ENCODE measurements at places on chromosomes 7 and 10.
A peak's percentile ranks its signal among the peaks of the same experiment; 100 is the strongest.

GRCh38 chr10:100370714-100371481, 23.9 kb downstream of the SCD start:
- peak; percentile 40 for DNase-seq

DNA sequence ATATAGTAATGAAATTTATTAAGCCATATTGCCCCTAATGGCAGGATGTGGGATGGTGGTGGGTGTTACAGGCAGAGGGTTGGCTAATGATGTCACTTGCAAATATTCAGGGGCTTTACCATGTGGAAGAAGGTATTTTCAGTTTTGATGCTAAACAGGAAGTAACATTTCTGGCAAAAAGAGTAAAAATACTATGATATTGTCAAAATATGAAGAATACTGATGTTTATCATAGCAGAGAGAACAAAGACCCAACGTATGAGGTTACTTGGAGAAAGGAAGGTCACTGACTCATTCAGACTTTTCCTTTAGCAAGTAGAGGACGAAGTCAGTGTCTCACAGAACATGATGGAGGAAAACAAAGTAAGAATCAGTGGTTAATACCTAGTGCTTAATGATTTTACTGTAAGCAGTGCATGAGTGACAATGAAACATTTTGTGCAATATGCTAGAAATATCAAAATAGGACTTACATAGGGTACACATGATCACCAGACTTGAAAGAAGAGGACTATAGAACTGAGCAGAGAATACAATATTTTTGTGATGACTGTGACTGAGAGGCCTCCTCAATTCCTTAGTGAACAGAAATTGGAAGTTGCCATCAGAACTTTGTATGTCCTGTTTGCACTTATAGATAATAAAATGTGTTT, 89.7 kb upstream of the STEAP4 start:
- DNase-seq: no peak

- no peak for DNase-seq
These were observed 195.3 kb downstream of the BMPER start for GRCh38 chr7:34100661-34101060.

DNA sequence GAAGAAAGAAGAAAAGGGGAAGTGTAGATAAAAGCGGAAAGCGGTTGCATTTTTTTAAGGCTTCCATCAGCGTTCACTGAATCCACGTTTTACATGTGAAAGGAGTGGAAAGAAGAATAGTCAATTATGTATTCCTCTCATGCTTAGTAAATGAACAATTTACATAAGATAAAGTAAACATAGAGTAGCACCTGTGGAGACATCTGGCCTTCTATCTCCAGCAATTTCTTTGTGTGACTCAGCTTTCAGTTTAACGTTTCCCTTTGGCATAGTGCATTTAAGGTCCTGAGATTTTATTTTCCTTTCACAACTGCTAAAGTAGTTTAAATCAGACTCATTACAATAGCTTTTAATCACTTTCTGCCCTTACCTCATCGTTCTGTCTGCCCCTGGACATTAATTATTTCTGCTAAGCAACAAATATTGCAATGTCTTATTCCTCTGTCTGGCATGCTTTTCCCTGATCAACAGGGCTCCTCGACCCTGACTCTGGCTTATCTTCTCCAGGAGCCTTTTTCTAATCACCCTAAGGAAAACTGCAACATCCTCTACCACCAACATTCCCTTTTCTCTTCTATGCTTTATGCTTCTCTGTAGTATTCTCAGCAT, 383.5 kb upstream of the VWC2 start:
- no peak for DNase-seq

- peak; percentile 57 for DNase-seq
These were observed 3.0 kb downstream of the SMARCD3 start for GRCh38 chr7:151245360-151246101.

- no peak for DNase-seq
These were observed 285.6 kb downstream of the USP6NL start for GRCh38 chr10:11325817-11326216.

DNA sequence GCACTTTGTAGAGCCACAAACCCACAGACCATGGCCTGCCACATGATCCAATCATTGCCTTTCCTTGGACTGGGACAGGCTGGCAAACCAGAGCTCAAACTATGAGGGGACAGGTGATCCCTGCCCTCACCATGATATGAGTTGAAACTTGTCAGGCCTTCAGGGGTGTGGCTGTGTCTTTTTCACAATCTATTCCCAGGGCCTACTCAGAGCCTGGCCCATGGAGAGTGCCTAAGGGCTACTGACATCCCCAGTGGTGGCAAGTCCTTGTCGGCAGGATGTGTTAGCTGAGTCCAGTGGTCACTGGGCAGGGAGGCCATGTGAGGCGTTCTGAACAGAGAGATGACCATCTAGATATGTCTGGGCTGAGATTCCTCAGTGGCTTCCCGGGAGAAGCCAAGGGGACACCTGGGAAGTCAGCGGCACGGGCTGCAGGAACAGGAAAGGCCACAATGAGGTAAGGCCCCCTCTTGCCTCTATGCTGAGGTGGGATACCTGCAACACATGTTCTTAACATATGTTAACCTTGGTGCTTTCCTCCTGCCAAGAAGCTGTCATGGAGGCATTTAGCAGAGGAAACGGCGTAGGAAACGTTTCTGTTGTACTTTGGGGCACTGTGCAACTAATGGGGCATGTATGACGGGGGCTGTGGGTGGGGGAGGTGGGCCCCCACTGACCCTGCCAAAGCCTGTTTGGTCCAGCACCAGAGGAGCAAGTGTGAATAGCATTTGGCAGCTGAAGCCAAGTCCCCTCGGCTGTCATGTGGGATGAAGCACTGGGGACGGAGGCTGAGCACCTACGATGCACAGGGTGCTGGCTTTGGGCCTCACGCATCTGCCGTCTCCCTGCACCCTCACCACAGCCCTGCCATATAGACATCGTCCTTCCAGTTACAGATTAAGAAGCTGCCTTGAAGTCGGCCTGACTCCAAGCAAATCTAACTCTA, 384.0 kb downstream of the RPS24 start:
- DNase-seq: no peak

DNA sequence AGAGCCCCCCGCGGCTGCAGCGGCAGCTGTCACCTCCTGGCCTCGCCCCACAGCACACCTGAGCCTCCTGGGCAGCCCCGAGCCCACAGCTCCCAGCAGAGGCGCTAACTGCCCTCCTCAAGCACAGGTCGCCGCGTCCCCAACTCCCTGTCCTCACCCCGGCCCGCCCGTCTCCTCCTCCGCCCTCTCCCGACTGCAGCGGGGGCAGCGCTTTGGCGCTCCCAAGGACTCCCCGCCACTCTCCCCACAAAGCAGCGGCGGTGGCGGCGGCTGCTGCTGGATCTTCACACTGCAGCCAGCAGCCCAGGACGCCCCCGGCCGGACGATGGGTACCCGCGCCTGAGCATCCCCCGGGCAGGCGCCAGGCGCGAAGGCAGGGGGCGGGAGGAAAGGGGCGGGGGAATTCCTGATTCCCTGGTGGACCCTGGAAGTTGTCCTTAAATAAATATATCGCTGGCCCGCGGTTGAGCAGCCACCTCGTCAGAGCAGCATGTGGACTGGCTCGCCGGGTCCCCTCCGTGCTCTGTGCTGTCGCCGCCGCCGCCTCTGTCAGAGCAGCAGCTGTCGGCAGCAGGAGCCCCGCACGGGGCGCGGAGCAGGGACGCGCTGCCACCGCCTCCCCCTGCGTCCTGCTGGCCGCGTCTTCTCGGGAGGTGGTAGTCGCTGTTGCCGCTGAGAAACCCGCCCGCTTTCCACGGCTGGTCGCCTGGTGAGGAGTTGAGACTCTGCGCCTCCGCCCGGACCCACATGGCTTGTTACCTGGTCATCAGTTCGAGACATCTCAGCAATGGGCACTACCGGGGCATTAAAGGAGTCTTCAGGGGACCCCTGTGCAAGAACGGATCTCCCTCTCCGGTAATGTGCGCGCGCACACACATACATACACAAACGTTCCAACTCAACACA, at the start of gene ZNF804B:
TSS of gene ZNF804B (plus strand) at position 471 of the 906 bp plus-strand sequence. CDS start at position 748, 277 bp downstream.
- no peak for DNase-seq

DNA sequence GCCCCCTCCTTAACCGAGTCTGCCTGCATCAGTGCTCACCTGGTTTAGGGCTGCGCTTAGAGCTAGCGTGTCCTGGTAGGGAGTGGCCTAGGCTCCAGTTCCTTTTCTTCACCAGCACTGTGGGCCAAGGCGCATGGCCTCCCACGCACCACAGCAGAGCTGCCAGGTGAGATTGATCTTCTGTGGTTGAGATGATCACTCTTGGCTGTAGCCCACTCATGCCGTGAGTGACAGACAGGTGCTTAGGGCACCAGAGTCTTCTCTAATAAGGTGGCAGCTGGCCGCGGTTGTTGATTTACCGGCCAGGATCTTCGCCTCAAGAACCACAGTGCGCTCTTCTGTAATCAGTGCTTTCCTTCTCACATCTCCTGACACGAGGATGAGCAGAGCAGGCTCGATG, 157.2 kb upstream of the INSYN2A start:
- DNase-seq: no peak

GRCh38 chr7:26182706-26183105, 17.8 kb downstream of the HNRNPA2B1 start:
- DNase-seq: no peak

GRCh38 chr7:17242504-17242903, 55.9 kb upstream of the AHR start:
- DNase-seq: no peak

DNA sequence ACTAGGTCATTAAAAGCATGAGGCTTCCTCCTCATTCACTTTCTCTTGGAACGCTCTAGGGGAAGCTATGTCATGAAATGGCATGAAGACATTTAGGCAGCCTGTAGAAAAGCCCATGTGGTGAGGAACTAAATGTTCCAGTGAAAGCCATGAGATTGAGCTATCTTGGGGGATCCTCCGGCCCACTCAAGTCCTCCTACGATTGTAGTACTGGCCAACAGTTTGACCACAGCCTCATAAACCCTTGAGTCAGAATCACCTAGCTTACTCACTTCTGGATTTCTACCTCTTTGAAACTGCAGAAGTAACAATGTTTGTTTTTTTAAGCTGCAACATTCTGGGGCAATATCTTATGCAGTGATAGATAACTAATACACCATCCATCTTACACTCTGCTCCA, 605.1 kb downstream of the SORCS1 start:
- DNase-seq: no peak

DNA sequence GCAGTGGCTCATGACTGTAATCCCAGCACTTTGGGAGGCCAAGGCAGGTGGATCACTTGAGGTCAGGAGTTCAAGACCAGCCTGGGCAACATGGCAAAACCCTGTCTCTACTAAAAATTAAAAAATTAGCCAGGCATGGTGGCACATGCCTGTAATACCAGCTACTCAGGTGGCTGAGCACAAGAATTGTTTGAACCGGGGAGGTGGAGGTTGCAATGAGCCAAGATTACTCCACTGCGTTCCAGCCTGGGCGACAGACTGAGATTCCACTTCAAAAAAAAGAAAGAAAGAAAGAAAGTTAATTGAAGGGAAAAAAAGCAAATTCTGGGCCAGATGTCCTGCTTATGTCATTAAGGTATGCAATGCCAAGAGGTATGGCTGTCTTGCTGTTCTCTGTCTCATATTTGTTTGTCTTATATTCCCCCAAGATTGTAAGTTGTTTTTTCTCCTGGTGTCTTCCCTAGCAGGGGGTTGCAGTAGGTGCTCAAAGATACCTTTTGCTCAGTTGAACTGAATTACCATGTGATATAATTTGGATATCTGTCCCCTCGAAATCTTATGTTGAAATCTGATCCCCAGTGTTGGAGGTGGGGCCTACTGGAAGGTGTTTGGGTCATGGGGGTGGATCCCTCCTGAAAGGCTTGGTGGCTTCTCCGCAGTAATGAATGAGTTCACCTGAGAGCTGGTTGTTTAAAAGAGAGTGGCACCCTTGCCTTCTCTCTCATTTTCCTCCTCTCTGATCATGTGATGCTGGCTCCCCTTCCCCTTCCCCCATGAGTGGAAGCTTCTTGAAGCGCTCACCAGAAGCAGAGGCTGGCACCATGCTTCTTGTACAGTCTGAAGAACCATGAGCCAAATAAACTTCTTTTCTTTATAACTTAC, 60.9 kb downstream of the MYOF start:
- DNase-seq: no peak

Measured in stimulated activated CD4-positive, alpha-beta T cell treated with anti-CD3 and anti-CD28 coated beads, Interleukin-12 subunit alpha, Interleukin-12 subunit beta, amount 100 ng/mL, for 4 hours (primary cell).